Endodermal cell (in vitro differentiated cells): ENCODE measurements at places on chromosomes 3 and 15.

GRCh38 chr3:71142441-71143161 is 440.9 kb downstream of the FOXP1 start:
- peaks cover 3% of the 10 kb centered on the region for H3K4me1 ChIP-seq
- no peak overlapping the region for H3K27ac ChIP-seq
- H3K36me3 ChIP-seq: no peaks in the 10 kb centered on the region

- H3K36me3 ChIP-seq: no peaks in the 10 kb centered on the region
- H3K27ac ChIP-seq: no peak overlapping the region
- H3K4me3 ChIP-seq: no peak overlapping the region
- H3K4me1 ChIP-seq: no peaks in the 10 kb centered on the region
- peaks cover 88% of the 10 kb centered on the region for H3K27me3 ChIP-seq
- no peak for DNase-seq
Observed at GRCh38 chr15:88382482-88382983, 84.7 kb downstream of the MRPL46 start.

DNA sequence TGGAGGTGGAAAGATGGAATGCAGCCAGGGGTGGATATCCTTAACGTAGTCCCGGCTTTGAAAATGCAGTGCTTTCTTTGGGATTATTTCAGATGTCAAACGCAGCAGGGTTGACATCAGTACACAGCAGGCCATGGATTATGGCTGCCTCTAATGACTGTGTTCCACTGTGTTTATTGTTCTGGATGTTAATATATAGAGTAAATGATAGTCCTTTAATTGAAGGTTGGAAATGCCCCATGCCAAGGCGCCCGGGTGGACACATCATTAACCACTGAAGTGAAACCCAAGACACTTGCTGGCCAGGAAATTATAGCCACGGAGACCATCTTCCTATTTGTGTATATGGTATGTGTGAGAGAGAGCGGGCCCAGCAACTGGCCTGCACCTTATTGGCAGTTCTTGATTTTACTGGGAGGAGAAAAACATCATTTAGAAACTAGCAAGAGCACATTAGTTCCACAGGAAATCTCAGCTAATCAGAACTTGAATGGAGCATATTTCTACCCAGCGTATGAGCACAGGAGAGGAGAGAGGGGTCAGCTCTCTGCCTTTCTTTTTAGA is 254.9 kb upstream of the RASGRP1 start:
- DNase-seq: no peak
- no peak overlapping the region for H3K27ac ChIP-seq
- H3K27me3 ChIP-seq: peaks cover 3% of the 10 kb centered on the region
- H3K36me3 ChIP-seq: no peaks in the 10 kb centered on the region
- H3K4me1 ChIP-seq: no peaks in the 10 kb centered on the region
- no peak overlapping the region for H3K4me3 ChIP-seq

DNA sequence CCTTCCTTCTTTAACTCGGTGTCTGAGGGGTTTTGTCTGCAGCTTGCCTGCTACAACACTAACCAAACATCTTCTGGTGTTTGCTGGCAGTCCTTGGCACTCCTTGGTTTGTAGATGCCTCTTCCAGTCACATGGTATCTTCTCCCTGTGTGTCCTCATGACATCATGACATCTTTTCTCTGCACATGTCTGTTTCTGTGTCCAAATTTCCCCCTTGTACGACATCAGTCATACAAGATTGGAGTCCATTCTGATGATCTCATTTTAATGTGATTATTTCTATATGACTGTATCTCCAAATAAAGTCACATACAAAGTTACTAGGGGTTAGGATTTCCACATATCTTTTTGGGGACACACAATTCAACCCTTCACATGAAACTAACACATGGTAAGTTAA is 152.3 kb upstream of the LRRN1 start:
- H3K36me3 ChIP-seq: no peaks in the 10 kb centered on the region
- H3K27ac ChIP-seq: no peak overlapping the region
- no peak overlapping the region for H3K4me3 ChIP-seq
- DNase-seq: no peak

- H3K27me3 ChIP-seq: no peaks in the 10 kb centered on the region
- peak overlapping the region; percentile 47 for H3K27ac ChIP-seq
- DNase-seq: peak; percentile 82
Observed at GRCh38 chr3:53169045-53169831, 8.2 kb downstream of the PRKCD start.

- H3K36me3 ChIP-seq: peaks cover 5% of the 10 kb centered on the region
- H3K4me3 ChIP-seq: no peak overlapping the region
- no peaks in the 10 kb centered on the region for H3K27me3 ChIP-seq
Observed at GRCh38 chr15:67116742-67117141, 51.3 kb downstream of the SMAD3 start.

GRCh38 chr3:30473374-30474051 is 132.9 kb upstream of the TGFBR2 start:
- no peaks in the 10 kb centered on the region for H3K4me1 ChIP-seq
- H3K27me3 ChIP-seq: no peaks in the 10 kb centered on the region
- no peak overlapping the region for H3K27ac ChIP-seq

GRCh38 chr3:29609328-29609811 is 328.5 kb downstream of the RBMS3 start:
- no peak overlapping the region for H3K27ac ChIP-seq
- DNase-seq: no peak
- H3K27me3 ChIP-seq: no peaks in the 10 kb centered on the region
- no peaks in the 10 kb centered on the region for H3K36me3 ChIP-seq

- H3K36me3 ChIP-seq: no peaks in the 10 kb centered on the region
- no peak overlapping the region for H3K27ac ChIP-seq
- DNase-seq: no peak
- H3K4me1 ChIP-seq: no peaks in the 10 kb centered on the region
- H3K27me3 ChIP-seq: no peaks in the 10 kb centered on the region
Observed at GRCh38 chr3:81776643-81777042, 15.2 kb upstream of the GBE1 start.

DNA sequence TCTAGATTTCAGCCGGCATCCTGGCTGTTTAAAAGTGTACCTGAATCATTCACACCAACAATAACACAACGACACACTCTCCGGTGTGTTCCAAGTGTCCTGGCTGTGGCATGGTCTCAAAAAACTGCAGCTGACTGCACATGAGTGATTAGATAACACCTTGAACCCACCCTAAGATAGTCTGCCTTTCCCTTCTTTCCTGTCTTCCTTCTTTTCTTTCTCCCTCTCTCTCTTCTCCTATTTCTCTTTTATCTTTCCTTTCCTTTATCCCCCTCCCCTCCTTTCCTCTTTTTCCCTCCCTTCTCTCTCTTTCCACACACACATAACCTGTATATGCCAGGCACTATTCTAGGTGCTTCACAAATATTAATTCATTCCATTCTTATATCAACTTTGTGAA is 1.2 kb upstream of the FAH start:
- H3K36me3 ChIP-seq: no peaks in the 10 kb centered on the region
- peaks cover 10% of the 10 kb centered on the region for H3K4me1 ChIP-seq
- DNase-seq: no peak
- H3K27me3 ChIP-seq: peaks cover 22% of the 10 kb centered on the region
- H3K27ac ChIP-seq: no peak overlapping the region

GRCh38 chr3:151412989-151413388 is 28.4 kb upstream of the P2RY12 start:
- no peaks in the 10 kb centered on the region for H3K4me1 ChIP-seq
- peaks cover 12% of the 10 kb centered on the region for H3K36me3 ChIP-seq
- no peaks in the 10 kb centered on the region for H3K27me3 ChIP-seq
- H3K27ac ChIP-seq: no peak overlapping the region
- H3K4me3 ChIP-seq: no peak overlapping the region
- DNase-seq: peak; percentile 74
